ENCODE measurements at places on chromosomes 1 and 21.

DNA sequence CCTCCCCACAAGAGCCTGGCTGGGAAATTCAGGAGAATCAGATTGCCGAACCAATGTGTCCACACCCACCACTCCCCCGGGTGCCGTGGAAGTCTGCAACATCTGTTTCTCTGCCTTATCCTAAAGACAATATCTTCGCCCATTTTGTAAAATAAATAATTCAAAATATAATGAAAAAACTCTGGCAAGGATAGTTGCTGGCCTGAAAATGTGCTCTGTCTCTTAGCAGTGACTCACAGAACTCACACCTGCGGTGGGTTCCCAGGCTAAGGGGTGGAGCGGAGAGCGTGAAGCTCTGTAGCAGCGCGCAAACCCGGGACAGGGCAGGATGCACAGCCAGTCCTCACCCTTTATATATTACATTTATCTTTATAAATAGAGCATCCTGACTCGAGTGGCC lies 99.9 kb downstream of the COLGALT2 start:
- ATAC-seq = no peak

GRCh38 chr1:5969168-5969567 lies 23.1 kb downstream of the NPHP4 start:
- no peak for ATAC-seq

- ATAC-seq = no peak
Measured at GRCh38 chr1:56145581-56145980, 433.8 kb downstream of the PLPP3 start.

DNA sequence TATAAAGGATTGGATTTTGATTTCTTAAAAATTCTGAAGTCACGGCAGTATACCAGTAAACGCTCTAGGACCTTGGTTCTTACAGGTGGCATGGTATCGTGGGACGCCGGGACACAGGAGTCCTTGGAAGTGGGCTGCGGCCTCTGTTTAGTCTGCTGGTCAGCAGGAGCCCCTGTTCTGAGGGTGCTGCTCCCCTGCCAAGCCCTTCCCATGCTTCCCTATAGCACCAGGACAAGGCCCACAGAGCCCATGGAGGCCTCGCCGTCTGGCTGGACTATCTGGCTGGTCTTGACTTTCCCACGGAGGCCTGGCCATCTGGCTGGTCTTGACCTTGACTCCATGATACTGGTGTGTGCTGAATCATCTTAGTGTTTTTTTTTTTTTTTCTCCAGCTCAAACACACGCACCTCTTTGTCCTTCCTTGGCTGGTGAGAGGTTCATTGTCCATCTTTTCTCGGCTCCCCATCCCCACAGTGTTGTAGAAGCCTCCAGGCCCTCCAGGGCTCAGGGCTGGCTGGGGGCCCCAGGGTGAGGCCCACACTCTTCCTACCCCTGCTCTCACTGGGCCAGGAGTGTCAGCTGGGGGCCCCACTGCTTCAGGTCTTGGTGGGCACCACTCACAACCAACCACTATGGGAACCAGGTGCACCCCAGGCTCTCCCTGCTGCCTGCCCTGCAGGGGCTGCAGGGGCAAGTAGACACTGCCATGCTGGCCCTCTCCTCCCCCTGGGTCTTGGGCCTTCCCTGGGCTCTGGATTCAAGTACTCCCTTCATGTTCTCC lies 16.5 kb upstream of the TTC34 start:
- ATAC-seq = no peak

GRCh38 chr1:156538711-156539440 lies 33.5 kb downstream of the IQGAP3 start:
- no peak for ATAC-seq
